ENCODE measurements at places on chromosomes 13 and 19.

DNA sequence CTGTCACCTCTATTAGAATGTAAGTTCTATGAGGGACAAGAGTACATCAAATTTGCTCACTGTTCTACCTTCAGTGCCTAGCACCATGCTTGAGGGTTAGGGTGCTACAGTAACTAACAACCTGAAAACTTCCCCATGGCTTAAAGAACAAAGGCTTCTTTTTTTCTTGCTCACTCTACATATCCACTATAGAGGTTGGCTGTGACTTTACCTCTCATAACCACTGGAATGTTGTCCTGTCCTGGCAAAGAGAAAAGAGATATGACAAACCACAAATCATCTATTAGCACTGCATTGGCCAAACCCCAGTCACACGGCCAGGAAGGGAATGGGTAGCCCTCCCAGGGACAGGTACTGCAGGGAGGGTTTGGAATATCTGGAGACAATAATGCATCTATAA is 23.2 kb upstream of the ACOD1 start:
- DNase-seq: no peak

- no peak for DNase-seq
Observed at GRCh38 chr13:101475536-101475935, 23.1 kb downstream of the ITGBL1 start.

DNA sequence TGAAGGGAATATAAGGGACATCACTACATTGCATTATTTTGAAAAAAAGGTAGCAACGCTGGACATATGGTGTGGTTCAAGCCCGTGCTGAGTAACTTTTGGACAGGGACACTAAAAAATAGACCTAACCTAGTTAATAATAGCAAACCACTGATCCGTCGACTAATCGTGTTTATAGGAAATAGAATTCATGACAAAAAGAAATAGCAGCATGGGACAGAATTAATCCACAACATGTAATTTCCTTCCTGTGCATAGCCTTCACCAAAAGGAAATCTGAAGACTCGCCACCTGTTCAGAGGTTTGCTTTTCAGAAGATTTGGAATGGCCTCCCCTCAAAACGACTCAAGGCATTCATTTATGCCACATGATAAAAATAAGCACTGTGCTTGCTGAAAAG is 128.7 kb downstream of the FGF14 start:
- peak; percentile 75 for DNase-seq

DNA sequence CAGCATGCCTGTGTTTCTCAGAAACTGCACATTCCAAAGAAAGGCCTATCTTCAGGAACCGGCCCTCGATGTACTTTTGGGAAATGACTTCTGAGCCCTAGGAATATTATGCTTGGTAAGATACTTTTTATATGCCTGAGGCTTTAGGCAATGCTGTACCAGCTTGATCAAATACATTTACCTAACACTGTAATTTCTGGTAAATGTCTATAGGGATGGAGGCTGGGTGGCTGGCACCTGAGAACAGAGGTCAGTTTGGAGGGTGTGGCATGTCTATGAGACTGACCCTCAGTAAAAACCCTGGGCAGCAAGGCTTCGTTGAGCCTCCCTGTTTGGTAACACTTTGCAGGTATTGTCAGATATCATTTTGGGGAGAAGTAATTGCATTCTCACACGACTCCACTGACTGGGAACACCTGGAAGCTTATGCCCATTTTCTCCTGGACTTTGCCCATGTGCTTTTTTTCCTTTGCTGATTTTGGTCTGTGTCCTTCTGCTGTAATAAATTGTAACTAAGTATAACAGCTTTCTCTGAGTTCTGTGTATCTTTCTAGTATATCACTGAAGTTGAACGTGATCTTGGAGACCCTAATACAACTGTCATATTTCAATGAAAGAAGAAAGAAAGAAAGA is 1339.1 kb downstream of the OLFM4 start:
- no peak for DNase-seq

GRCh38 chr13:48398450-48399095 is 14.3 kb downstream of the LPAR6 start:
- DNase-seq: no peak

DNA sequence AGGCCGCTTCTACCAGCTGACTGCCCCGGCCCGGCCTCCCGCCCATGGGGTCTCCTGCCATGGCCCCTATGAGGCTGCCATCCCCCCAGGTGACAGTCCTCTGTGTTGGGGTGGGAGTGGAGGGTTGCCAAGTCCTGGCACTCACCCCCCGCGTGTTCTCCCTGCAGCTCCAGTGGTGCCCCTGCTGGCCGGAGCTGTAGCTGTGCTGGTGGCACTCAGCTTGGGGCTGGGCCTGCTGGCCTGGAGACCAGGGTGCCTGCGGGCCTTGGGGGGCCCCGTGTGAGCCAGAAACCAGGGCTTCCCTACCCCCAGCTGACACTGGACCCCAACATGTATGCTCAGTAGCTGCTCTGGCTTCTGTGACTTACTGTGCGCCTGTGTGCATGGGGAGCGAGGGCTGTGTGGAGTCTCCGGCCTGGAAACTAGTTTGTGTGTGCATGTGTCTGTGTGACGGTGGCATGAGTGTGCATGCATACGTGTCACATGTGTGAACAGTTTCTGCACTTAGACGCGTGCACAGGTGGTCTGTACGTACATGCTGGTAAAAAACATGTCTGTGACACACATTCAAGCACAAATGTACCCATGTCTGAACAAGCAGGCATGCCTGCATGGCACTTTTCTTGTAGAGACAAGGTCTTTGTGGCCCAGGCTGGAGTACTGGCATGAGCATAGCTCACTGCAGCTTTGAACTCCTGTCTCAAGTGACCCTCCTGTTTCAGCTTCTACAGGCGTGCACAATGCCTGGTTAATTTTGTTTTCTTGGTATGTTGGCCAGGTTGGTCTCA is 4.9 kb downstream of the ACP4 start:
- DNase-seq: no peak

DNA sequence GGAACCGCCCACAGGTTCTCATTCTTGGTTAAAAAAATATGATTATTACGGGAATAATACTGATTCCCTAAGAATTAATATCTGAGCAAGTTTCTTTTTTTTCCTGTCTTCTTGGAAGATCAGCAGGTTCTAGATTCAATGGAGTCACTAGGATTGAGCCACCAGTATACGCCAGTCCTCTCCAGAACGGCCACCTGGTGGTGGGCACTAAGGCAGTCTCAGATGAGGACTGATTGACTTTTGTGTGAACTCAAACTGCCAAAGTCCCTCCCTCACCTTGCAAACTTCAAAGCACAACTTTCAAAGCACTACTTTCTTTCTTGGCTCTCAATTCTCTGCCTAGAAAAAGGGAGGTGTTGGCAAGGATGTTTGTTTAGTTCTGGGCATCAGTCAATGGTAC is 33.3 kb upstream of the ALOX5AP start:
- DNase-seq: no peak

GRCh38 chr13:114071991-114072390 is 60.4 kb downstream of the RASA3 start:
- no peak for DNase-seq

- DNase-seq: no peak
Observed at GRCh38 chr13:22625691-22626090, 555.1 kb upstream of the SGCG start.

GRCh38 chr13:51814825-51815650 is 11.1 kb upstream of the DHRS12 start:
- peak; percentile 67 for DNase-seq

DNA sequence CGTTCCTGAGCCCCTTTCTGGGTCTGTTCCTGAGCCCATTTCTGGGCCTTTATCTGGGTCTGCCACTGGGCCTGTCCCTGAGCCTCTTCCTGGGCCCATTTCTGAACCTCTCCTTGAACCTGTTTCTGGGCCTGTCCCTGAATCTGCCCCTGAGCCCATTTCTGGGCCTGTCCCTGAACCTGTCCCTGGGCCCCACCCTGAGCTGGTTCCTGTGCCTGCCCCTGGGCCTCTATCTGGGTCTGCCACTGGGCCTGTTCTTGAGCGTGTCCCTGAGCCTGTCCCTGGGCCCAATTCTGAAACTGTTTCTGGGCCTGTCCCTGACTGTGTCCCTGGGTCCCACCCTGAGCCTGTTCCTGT is 40.4 kb upstream of the GRTP1 start:
- no peak for DNase-seq
